ENCODE measurements at places on chromosomes 1 and 21.
A peak's percentile ranks its signal among the peaks of the same experiment; 100 is the strongest.

- peak; percentile 73 for DNase-seq
These were observed 5.1 kb downstream of the MAP7D1 start for GRCh38 chr1:36160949-36161485.

GRCh38 chr1:64161357-64161941 is 42.0 kb upstream of the UBE2U start:
- peak; percentile 84 for DNase-seq

DNA sequence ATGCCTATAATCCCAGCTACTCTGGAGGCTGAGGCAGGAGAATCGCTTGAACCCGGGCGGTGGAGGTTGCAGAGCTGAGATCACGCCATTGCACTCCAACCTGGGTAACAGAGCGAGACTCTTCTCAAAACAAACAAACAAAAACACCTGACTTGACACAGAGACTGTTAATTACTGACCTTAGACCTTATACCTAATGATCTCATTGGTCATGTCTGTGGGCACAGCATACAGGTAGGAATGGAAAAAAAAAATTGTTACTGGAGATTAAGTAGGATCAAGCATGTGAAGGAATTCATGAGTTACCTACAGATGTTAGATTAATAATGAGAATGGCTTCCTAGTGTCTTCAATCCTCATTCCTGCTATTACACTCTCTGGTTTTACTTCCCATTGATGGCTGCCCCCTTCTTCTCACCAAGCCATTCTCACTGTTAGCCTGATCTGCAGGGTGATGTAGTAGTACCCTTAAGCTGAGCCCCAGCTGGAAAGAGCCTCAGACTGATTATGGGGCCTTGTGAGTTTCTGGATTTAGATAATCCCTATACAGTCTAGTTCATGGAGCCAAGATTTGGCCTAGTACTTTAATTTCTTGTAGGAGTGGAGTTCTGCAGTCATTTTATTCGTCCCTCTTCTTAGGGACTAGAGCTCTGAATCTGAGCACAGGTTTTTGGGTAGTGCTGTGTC is 8.8 kb downstream of the TBCE start:
- no peak for DNase-seq

DNA sequence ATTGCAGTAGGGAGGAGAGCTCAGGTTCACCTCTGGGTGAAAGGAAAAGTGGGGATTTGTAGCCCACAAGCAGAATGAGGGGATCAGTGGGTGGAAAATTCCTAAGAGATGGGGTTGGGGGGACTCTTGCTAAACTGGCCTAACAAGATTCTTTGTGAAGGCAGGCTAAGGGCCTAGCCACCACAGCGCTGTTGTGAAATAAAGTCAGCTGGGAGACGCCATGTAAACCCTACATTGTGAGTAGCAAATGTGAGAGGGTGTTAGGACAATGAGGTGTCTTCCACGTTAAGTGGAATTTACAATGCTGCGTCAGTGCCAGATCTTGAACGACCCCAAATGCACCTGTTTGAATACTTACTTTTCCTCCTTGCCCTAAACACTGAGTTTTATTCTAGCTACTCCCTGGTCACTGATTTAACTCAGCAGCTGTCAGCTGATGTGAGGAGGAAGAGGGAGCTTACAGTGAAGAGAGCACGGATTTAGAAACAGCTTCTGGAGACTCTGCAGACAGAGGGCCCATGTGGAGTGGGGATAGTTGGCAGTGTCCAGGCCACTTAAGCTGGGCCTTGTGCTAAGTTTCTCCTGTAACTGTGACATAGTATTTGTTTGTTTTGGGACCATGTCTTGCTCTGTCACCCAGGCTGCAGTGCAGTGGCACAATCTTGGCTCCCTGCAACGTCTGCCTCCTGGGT is 17.3 kb downstream of the PDPN start:
- DNase-seq, result no peak

- DNase-seq, result peak; percentile 84
These were observed 445.5 kb downstream of the PTPRC start for GRCh38 chr1:199084293-199084692.

DNA sequence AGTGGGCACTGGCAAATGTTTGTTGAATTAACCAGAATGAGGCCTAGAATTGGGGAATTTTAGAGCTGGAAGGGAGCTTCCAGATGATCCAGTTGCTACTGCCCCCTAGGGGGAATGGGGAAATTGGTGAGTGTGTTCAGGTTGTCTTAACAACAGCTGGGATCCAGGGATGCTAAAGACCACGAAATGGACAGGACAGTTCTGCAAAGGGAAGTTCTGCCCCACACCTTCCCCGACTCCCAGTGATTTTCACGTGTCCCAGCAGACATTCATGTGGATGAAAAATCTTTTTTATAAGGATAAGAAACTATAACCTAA is 33.9 kb downstream of the TRIM62 start:
- DNase-seq, result peak; percentile 64

- peak; percentile 45 for DNase-seq
These were observed 14.2 kb upstream of the MYOM3 start for GRCh38 chr1:24126018-24126671.

DNA sequence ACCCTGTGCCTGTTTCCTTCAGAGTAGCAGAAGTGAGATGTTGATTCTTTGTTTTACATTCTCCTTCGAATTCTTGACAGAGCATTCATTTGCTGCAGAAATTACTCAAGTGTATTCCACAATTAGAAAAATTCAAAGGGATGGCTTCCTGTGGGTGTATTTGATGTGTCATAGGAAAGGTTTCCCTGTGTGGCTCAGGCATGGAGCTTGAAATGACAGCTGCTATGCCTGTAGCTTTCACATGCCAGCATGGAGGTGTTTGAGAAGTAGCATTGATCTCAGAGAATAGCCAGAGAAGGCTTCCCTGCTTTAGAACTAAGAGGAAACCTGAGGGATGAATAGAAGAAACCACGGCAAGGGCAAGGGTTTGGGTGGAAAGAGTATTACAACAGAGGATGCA is 317.2 kb upstream of the DEPDC1 start:
- DNase-seq, result no peak

DNA sequence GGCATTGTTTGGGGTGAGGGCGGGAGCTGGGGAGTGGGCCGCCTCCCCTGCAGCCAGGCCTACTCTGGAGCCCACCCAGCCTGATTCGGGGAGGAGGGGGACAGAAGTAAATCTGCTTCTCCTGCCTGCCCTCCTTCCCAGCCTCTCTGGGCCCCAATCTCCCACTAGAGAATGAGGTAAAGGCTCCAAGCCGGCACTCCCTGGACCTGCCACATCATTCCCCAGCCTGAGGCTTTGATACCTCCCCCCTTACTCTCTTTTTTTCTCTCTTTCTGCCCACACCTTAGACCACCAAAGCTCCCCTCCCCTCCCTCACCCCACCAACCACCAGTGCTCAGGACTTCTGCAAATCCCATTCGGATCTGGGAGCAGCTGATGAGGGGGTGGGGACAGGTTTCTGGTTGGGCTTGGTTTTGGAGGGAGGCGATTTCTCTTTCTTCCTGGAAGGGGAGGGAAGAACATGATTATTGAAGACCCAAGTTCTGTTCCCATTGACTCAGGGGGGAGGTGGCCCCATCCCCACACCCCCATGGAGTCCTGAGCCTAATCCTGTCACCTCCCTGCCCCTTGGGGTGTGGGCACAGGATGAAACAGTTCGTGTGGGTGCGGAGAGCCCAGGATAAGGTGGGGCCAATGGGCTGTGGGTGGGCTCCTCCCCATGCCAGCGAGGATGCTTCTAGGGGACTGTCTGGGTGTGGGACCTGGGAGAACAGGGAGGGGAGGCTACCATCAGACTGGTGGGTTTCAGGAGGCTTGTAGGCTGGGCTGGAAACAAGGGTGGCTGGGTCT is 1.3 kb downstream of the MAP7D1 start:
- peak; percentile 56 for DNase-seq

GRCh38 chr1:16443975-16444770 is 3.6 kb downstream of the NECAP2 start:
- no peak for DNase-seq

DNA sequence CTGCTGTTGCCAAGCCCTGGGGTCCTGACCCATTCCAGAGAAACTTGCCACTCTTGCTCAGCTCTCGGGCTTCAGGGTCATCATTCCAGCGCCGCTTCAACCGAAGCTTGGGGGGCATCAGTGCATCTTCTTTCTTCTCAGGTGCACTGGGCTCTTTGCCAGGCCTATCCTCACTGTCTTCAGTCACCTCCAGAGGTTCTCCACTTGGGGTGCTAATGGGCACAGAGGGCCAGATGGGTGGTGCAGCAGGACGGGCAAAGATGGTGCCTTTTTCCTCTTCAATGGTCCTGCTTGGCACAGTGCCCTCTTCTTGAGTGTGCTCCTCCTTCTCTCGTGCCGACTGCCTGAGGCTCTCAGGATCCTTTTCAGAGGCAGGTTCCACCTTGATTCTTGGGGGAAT is 13.3 kb downstream of the ETV3 start:
- DNase-seq, result no peak

- DNase-seq, result no peak
These were observed 161.3 kb downstream of the CLEC20A start for GRCh38 chr1:178335426-178335825.

DNA sequence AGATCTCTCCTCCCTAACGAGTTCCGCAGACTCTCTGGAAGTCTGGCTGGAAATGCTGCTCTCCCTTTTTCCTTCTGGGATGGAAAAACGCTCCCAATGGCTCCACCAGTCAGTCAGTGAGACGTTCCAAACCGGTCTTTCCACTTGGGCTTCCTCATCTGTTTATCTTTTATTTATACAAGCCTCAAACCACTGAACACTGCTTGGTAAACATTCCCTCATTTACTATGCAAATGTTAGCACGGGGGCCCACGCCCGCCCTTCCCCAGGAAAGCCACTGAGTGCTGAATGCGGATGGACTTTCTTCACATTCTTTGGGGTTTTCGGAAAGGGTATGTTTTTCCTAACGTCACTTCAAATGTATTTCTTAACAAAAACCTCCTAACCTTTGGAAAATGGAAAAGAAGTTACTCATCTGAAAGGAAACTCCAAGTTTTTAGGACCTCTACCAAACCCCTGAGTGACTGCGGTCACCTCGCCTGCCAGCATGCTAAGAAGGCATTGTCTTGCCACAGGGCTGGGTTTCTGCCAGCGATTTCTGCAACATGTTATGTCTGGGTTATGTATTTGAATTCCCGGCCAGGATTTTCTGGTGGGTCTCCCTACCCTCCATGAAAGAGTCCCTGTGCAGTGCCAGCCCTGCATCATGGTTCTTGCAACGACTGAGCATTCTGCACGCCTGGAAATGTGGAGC is 14.0 kb upstream of the UMODL1 start:
- DNase-seq, result peak; percentile 26

GRCh38 chr1:15231714-15232201 is 15.3 kb upstream of the FHAD1 start:
- no peak for DNase-seq

DNA sequence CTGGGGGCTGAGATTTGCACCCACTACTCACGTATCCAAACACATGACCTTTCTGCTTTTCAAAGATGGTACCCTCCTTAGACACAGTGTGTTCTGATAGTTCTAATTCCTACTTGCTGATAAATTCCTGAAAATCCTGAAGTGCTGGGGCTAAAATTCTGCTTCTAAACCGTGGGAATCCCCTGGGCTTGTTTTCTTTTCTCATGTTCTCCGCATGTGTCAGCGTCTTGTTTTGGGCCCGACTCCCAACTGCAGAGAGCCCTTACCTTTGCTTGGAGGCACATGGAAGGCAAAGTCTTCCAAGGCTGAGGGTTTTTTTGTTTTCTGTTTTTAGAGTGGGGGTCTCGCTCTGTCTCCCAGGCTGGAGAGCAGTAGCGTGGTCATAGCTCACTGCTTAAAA is 27.2 kb downstream of the PSMG1 start:
- no peak for DNase-seq

- DNase-seq, result peak; percentile 52
These were observed 301.1 kb upstream of the NRIP1 start for GRCh38 chr21:15365751-15366392.

GRCh38 chr1:225998560-225999226 is 450 bp downstream of the SDE2 start:
- peak; percentile 19 for DNase-seq

DNA sequence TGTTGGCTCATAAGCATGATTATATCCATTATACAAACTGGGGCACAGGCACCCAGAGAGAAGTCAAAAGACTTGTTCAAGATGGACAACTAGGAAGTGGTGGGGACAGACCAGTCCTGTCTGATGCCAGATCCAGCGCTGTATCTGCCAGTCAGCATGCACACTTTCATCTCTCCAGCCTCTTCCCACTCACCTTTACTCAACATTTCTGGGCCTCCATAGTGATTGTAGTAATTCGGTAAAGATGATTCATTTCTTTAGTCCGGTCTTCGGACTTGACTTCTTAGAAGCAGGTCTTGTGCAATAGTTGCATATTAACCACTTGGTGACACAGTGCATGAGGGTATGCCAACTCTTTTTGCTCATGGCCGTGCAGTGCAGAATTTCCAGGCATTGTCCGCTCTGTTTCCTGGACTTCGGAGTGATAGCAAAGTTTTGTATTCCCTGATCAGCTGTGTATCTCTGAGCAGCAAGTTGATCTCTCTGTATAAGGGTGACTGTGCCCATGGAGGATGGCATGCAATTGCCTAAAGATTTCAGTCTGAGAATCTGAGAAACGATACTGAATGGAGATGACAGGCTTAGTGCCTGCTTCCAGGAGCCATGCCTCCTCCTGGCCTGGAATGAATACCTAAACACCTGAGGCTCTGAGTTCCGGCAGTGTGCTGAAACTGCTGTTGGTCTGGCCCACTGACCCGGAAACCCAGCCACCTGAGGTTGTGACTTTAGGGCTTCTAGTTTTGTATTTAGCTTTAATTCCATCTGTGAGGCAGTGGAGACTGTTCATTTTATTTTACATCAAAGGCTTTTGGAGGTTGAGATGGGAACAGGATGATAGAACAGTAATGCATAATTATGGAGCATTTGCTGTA is 39.0 kb downstream of the GALNT2 start:
- peak; percentile 64 for DNase-seq

GRCh38 chr1:173997791-173998190 is 24.4 kb downstream of the RC3H1 start:
- DNase-seq, result no peak

GRCh38 chr1:178633056-178633455 is 92.0 kb upstream of the RALGPS2 start:
- no peak for DNase-seq

DNA sequence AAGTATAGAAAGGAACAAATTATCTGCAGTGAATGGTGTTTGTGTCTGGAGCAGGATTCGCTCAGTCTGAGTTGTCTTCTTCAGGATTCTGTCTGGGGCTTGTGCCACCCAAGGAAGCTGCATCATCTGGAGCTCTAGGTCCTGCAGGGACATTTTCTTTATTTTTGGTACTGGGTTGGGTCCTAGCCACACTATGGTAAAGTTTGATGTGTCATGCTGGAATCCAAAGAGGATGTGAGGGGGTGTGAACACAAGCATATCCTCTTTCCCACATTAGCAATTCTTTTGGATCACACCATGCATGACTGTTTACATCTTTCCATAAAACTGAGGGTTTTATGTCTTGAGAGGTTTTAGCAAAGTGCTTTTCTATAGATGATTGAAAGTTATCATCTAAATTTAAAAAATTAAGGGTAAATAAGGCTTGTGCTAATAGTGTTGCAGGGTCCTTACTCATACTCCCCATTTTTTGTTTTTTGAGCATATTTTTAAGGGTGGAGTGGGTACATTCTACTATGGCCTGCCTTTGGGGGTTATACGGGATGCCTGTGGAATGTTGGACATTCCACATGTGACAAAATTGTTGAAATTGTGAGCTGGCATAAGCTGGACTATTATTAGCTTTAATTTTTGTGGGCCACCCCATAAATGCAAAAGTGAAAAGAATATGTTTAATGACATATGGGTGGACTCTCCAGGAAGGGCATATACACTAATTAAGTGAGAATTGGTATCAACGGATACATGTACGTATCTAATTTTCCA is 152.0 kb upstream of the HMCN1 start:
- peak; percentile 21 for DNase-seq

Data from LHCN-M2 (cell line).